WTC11 (cell line): ENCODE measurements at places on chromosomes 2 and 18. TPM values are rescaled to one million over a fixed set of nuclear protein-coding genes. Genes with fewer than 3 reads are reported as not detected.

The DNAJC5G gene
- 0.18 to 0.44 TPM (median 0.34 TPM) in 3 replicates for total RNA-seq

The ZC3H8 gene
- 5.7 to 9.9 TPM (median 7.0 TPM) in 3 replicates for total RNA-seq

The MFSD2B gene
- 0.42 to 0.55 TPM (median 0.50 TPM) in 3 replicates for total RNA-seq

GRCh38 chr2:75390169-75390568, 170.6 kb downstream of the EVA1A start:
- peaks cover 26% of the 10 kb centered on the region for H3K36me3 ChIP-seq
- H3K27me3 ChIP-seq = peaks cover 3% of the 10 kb centered on the region; the same call in 1 of the 2 replicates
- no peak overlapping the region for H3K27ac ChIP-seq
- DNase-seq = no peak
- H3K4me1 ChIP-seq = peaks cover 7% of the 10 kb centered on the region

DNA sequence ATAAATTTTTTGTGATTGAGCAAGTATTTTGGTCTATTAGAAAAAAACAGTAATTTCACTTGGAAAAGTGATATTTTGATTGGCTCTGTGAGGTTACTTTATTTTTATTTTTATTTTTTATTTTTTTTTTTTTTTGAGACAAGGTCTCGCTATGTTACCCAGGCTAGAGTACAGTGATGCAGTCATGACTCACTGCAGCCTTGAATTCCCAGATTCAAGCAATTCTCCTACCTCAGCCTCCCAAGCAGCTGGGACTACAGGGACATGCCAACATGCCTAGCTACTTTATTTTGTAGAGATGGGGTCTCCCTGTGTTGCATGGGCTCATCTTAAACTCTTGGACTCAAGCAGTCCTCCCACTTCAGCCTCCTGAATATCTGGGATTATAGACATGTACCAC, 60.9 kb upstream of the MGAT5 start:
- DNase-seq = no peak
- H3K4me3 ChIP-seq = no peak overlapping the region
- no peaks in the 10 kb centered on the region for H3K36me3 ChIP-seq
- H3K27me3 ChIP-seq = no peaks in the 10 kb centered on the region
- H3K27ac ChIP-seq = no peak overlapping the region

- H3K4me3 ChIP-seq = no peak overlapping the region
These were observed 31.1 kb downstream of the TMEM178A start for GRCh38 chr2:39696838-39697237.

DNA sequence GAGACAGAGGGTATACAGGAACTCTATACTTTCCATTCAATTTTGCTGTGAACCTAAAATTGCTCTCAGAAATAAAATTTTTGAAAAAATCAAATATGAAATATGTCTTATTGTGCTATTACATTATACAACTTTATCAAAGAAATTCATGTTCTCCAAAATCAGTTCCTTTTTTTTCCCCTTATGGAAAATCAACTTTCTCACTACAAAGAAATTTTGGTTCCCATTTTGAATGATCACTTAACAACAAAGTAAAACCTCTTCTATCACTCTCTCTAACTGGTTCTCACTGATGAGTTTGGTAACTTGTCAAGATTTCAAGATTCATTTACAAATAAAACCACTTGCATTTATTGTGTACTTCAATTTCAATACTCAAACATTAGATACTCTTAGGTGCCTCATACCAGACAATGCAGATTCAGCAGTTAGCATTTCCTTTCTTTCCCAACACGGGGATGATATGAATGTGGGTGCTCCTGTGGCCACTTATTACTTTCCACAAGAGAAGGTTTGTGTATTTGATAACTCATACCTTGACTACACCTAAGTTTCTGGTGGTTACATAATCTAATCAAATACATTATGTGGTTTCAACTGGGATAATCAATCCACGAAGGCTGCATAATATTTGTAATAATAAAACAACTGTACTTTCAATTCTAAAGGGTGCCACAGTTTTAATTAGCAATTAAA, 6.4 kb downstream of the PSME4 start:
- no peak overlapping the region; the same call in 1 of the 2 replicates for H3K4me3 ChIP-seq
- H3K27ac ChIP-seq = peak overlapping the region; percentile 94
- no peaks in the 10 kb centered on the region for H3K27me3 ChIP-seq
- H3K4me1 ChIP-seq = peaks cover 63% of the 10 kb centered on the region

DNA sequence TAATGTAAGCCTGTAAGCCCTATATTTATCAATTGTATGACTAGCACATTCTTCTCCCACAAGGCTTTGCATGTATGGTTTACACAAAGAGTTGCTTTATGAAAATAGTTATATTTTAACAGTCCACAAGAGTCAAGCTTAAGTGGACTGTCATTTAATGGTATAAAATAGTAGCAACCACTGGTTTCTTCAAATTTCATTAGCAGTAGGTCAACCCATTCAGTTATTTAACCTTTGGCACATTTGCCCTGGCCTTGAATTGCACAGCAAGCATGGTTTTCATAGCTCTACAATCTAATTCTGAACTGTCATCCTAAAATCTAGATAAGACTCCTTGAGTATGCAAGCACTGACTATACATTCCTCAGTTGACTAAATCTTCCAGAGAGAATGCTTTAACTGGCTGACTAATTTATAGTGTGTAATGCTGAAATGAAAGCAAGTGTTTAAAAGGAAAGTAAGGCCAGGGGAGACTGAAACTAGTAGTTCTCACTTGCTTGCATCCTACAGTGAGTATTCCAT, 1.8 kb downstream of the DPP4 start:
- H3K4me3 ChIP-seq = no peak overlapping the region
- H3K27me3 ChIP-seq = peaks cover 40% of the 10 kb centered on the region
- H3K36me3 ChIP-seq = no peaks in the 10 kb centered on the region
- no peak overlapping the region for H3K27ac ChIP-seq
- no peak for DNase-seq

- H3K27ac ChIP-seq = no peak overlapping the region
- no peak for DNase-seq
- no peaks in the 10 kb centered on the region for H3K27me3 ChIP-seq
- H3K4me3 ChIP-seq = peak overlapping the region; percentile 99
- peaks cover 50% of the 10 kb centered on the region for H3K4me1 ChIP-seq
These were observed 2.1 kb downstream of the MARCHF7 start for GRCh38 chr2:159714247-159714930.

GRCh38 chr2:166375195-166375735, 479 bp downstream of the SCN9A start:
- no peak for DNase-seq
- H3K27ac ChIP-seq = peak overlapping the region; percentile 46; the same call in 1 of the 2 replicates
- H3K27me3 ChIP-seq = no peaks in the 10 kb centered on the region
- peak overlapping the region; percentile 92 for H3K4me3 ChIP-seq

DNA sequence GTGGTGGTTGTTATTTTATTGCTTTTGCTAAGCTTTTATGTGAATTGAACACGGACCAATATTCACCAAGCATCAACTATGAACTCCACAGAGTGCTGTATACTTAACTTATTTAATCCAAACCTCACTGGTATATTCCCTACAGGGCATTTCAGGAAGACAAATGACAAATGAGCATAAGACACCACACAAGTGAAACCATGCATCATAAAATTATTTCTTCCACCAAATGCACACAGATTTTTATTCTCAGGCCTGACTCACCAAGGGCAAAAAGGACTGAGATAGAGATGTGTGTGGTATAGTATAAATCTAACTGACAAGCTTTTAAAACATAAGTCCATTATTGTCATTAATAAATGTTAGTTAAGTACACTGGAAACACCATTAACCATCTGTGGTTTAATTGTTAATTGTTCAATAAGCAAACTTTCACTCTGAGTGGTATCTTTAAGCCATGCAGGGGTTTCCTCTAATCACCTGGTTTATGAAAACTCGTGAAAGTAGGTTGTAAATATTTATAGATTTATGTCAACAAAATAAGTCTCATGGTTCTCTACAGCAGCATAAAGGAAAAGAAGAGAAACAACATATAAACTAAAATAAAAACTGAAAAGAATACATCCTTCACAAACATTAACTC, 77.6 kb upstream of the CRIM1 start:
- H3K27me3 ChIP-seq = peaks cover 16% of the 10 kb centered on the region; the same call in 1 of the 2 replicates
- H3K4me3 ChIP-seq = no peak overlapping the region
- DNase-seq = no peak

GRCh38 chr2:203453858-203454451, 81.1 kb downstream of the RAPH1 start:
- no peak overlapping the region for H3K27ac ChIP-seq
- H3K4me1 ChIP-seq = no peaks in the 10 kb centered on the region
- H3K36me3 ChIP-seq = peaks cover 4% of the 10 kb centered on the region
- no peak for DNase-seq

- H3K27ac ChIP-seq = no peak overlapping the region
- no peaks in the 10 kb centered on the region; the same call in 1 of the 2 replicates for H3K36me3 ChIP-seq
- no peaks in the 10 kb centered on the region; the same call in none of the 2 replicates for H3K27me3 ChIP-seq
- H3K4me1 ChIP-seq = 0 out of 2 replicates have a peak, but pooled peaks cover 5% of the 10 kb centered on the region
- H3K4me3 ChIP-seq = no peak overlapping the region
These were observed 136.8 kb downstream of the TPO start for GRCh38 chr2:1550076-1550475.

- no peak overlapping the region for H3K4me3 ChIP-seq
- peaks cover 12% of the 10 kb centered on the region for H3K4me1 ChIP-seq
- H3K36me3 ChIP-seq = no peaks in the 10 kb centered on the region
- DNase-seq = no peak
- H3K27ac ChIP-seq = no peak overlapping the region
These were observed 321.5 kb downstream of the GALNT13 start for GRCh38 chr2:154193246-154193645.

- H3K4me3 ChIP-seq = no peak overlapping the region
- no peak for DNase-seq
- H3K4me1 ChIP-seq = peaks cover 6% of the 10 kb centered on the region
These were observed 7.8 kb upstream of the DGUOK start for GRCh38 chr2:73918856-73919255.

- peaks cover 8% of the 10 kb centered on the region for H3K4me1 ChIP-seq
- H3K27ac ChIP-seq = no peak overlapping the region
- no peak for DNase-seq
- H3K36me3 ChIP-seq = no peaks in the 10 kb centered on the region
These were observed 592.1 kb downstream of the TDRD15 start for GRCh38 chr2:21715887-21716286.

DNA sequence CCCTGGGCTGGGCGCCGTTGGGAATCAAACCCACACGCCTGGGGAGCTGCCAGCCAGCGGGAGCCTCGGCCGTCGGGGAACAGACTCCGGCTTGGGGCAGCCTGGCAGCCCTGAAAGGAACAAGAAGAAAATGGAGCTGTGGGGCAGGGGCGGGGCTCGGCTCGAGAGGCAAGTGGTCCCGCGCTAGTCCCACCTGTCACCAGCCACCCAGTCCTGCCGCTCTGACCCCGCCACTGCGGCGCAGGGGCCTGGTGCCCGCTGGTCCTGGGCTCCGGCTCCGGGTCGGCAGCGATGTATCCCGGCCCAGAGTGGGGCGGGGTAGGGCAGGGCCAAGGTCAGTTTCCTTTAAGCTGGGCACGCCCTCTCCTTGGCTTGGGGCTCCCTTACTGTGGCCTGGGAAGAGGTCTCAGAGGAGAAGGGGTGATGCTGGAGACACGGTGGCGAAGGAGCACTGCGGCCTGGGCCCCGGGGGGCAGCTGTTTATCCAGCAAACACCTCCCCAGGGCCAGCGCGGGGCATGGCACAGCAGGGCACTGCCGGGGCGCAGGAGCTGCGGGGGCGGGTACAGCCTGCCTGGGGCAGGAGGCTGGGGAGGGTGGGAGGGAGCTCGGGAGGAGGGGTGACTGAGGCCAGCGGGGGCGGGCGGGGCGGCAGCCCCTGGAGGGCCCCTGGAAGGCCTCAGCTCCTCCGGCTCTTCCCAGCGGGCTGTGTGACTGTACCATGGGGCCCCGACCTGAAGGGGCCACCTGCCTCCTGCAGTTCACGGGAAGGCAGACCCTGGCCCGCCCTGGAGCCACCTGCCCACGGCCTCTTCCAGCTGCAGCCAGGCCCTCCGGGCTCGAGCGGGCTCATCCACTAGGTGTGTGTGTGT, 15.6 kb downstream of the ODC1 start:
- H3K4me3 ChIP-seq = peak overlapping the region; percentile 50
- no peaks in the 10 kb centered on the region for H3K4me1 ChIP-seq
- H3K36me3 ChIP-seq = no peaks in the 10 kb centered on the region
- H3K27ac ChIP-seq = no peak overlapping the region
- H3K27me3 ChIP-seq = no peaks in the 10 kb centered on the region; the same call in 1 of the 2 replicates
- no peak for DNase-seq
